NCI-H1092 (cell line): ENCODE measurements at places on chromosomes 3 and 15.

GRCh38 chr3:196225763-196226364 is 9.5 kb downstream of the SLC51A start:
- no peak for DNase-seq

DNA sequence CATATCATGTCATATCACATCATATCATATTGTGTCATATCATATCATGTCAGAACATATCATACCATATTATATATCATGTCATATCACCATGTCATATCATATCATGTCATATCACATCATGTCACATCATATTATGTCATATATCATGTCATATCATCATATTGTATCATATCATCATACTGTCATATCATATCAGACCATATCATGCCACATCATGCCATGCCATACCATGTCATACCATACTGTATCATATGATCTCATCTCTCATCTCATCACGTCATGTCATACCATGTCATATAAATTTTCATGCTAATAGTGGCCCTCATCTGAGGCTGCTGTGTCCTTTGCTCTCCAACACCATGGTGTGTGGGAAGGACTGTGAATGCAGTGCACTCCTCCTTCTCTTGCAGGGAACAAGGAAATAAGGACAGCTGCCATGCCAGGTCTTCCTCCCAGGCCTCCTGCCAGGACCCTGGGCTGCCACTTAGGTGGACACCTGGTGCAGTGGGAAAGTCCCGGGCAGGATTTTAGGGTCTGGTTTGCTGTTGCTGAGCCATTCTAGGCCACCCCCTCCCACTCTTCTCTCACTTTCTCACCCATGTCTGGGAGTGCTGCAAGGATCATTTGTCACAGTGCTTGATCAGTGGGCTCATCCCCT is 72.4 kb upstream of the TRPM1 start:
- DNase-seq: no peak

DNA sequence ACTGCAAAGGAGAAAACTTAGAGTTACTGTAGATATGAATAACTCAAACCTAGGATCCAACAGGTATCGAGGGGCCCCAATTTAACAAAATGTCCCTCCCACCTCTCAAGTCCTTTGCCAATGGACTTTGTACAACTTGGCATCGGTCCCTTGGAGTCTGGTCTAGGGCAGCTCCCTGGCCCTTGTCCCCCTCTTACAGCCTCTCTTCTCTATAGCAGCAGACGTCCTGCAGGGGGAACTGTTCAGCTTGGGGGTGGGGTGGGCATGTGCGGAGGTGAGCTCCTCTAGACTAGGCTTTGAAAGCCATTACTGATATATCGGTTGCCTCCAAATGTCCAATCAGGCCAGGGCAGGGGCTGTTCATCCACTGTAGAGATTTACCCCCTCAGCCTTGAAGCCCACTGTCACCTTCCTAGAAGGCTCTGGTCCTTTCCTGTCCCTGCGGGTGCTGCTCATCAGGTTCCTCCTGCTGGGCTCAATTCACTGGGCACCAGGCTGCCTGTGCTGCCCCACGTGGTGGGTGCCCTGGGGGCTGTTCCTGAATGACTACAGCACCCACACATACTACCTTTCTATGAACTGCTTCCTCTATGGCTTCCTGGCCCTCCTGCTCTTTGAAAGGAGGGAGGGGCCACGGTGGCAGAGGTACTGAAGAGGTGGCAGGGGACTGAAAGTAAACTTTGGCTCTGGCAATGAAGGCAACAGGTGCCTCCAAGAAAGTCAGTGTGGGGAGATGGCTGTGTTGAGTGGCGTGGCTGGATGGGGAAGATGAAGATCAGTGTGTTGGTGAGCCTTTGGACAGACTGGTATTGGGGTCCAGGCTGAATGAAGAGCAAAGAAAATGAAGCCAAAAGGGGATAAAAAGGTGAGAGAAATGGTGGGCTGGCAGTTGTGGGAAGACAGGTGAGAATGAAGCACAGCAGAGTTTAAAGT is 78.8 kb upstream of the MEX3B start:
- DNase-seq: no peak

DNA sequence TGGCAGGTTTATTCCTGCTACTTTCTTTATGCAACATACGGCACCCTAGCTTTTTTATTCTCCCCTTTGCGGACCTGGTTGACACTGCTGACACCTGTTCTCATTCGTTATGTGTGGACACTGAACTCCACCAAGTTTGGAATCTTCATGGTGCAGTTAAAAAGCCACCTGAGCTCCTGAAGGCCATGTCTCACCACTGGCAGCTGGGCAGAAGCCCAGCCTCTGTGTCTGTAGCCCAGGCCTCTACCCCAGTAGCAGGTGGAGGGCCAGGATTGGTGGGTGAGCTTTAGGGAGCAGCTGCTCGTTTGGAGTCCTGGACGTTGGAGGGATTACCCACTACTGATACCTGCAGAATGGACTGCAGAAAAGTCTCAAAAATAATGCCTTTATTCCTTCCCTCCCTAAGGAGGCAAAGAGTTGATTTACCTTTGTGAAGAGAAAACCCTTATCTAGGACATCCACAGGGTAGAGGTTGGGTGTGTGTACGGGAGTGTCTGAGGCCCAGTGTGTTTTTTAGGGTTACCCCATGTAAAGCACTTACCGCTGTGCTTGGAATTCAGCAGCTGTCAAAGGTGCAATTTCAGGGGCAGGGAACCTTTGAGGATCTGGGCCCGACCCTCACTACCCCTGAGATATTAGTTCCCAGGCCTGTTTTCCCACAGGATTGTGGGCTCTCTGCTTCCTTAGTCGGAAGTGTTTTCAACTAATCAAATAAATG is 637 bp upstream of the CCNDBP1 start:
- no peak for DNase-seq

DNA sequence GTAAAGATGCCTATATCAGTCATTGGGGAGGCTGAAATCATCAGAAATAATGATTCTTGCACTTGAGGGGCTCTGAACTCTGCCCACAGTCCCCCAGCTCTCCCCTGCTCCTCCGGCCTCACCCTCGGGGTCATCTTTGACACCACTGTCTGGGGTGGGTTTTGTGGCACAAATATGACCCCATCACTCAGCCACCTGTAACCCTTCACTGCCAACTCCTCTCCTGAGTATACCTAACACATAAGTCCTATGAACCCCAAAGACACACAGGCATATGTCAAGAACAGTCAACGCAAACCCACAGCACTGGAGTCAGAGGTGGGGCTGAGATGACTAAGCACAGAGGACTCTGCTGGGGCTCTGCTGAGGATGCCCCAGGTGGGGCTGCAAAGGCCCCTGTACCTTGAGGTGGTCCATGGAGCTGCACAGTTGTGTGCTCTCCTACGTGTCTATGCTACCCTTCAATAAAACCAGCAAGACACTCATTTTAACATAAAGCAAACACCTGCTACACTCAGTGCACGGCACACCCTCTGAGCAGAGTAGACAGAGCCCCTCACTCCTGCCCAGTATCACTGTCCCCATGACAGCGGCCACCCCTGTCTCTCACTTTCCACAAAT is 29.9 kb downstream of the SLC41A3 start:
- DNase-seq: no peak

DNA sequence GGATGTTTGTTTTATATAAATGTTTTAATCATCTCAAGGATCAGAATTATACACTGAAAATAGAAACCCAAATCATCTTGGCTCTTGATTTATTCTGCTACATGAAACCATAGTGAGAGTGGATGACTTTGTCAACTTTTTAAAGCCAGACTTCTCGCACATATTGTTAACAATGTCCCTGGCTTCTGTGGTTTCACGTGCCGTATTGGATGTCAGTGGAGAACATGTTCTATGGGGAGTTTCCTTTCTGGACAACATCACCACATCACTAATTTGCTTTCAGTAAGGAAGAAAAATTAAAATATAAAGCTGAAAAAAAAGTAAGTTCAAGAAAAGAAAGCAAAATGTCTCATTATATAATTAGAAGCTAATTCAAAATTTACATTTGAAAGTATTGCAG is 297.1 kb upstream of the MME start:
- DNase-seq: no peak

DNA sequence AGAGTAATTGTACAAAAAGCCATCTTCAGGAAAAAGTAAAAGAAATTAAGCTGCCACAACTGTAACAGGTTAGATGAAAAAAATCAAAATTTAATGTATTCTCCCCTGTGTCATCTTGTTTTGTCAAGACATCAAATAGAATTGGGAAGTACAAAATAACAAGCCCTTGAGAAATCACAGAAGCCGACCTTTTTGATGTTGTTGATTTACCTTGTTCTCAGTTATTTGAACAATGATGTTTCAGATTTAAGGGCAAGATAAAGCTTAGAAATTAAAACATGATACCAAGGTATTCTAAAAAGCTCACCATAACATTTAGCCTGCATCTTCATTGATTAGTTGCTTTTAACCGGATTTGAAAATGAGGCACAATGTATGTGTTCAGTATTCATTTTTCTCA is 523.0 kb downstream of the FOXP1 start:
- DNase-seq: no peak

- no peak for DNase-seq
Observed at GRCh38 chr3:151037746-151038477, 47.6 kb upstream of the MED12L start.
